ENCODE measurements at places on chromosomes 5 and 9. TPM values are rescaled to one million over a fixed set of nuclear protein-coding genes. Genes with fewer than 3 reads are reported as not detected.

The KIF27 gene
- 6.0 TPM for total RNA-seq

The ZNF622 gene
- 45.1 TPM for total RNA-seq

The OSMR gene
- total RNA-seq, result 11.7 TPM

The PCDHB12 gene
- total RNA-seq, result 3.4 TPM

The TTC39B gene
- total RNA-seq, result 5.3 TPM

The KCNV2 gene
- total RNA-seq, result not detected

The LRRC26 gene
- 1.3 TPM for total RNA-seq

The TLX3 gene
- total RNA-seq, result not detected

Data from body of pancreas (tissue), 4 donors.